ENCODE measurements at places on chromosomes 5 and 9.

GRCh38 chr5:175464942-175465233 is 13.5 kb upstream of the SFXN1 start:
- no peak for DNase-seq
- no peaks in the 10 kb centered on the region for H3K27me3 ChIP-seq
- H3K4me1 ChIP-seq = peaks cover 17% of the 10 kb centered on the region
- no peaks in the 10 kb centered on the region for H3K36me3 ChIP-seq
- no peak overlapping the region for H3K27ac ChIP-seq

GRCh38 chr5:74529101-74529500 is 111.4 kb downstream of the ENC1 start:
- H3K4me3 ChIP-seq = no peak overlapping the region
- no peaks in the 10 kb centered on the region for H3K4me1 ChIP-seq
- no peaks in the 10 kb centered on the region for H3K27me3 ChIP-seq
- H3K36me3 ChIP-seq = no peaks in the 10 kb centered on the region
- no peak overlapping the region for H3K27ac ChIP-seq

- no peak overlapping the region for H3K27ac ChIP-seq
- H3K36me3 ChIP-seq = peaks cover 2% of the 10 kb centered on the region
- no peaks in the 10 kb centered on the region for H3K4me1 ChIP-seq
- DNase-seq = no peak
- H3K4me3 ChIP-seq = no peak overlapping the region
These were observed 459.5 kb upstream of the KLF4 start for GRCh38 chr9:107949061-107949460.

GRCh38 chr5:169139480-169140050 is 161.4 kb downstream of the SLIT3 start:
- no peaks in the 10 kb centered on the region for H3K36me3 ChIP-seq
- no peaks in the 10 kb centered on the region for H3K27me3 ChIP-seq
- DNase-seq = no peak
- no peaks in the 10 kb centered on the region for H3K4me1 ChIP-seq

GRCh38 chr9:109416135-109416706 is 81.9 kb downstream of the PTPN3 start:
- no peaks in the 10 kb centered on the region for H3K36me3 ChIP-seq
- peaks cover 20% of the 10 kb centered on the region for H3K27me3 ChIP-seq
- no peak overlapping the region for H3K4me3 ChIP-seq

- H3K27me3 ChIP-seq = no peaks in the 10 kb centered on the region
- no peak for DNase-seq
- no peaks in the 10 kb centered on the region for H3K36me3 ChIP-seq
- H3K27ac ChIP-seq = no peak overlapping the region
- no peaks in the 10 kb centered on the region for H3K4me1 ChIP-seq
These were observed 79.6 kb downstream of the PAPPA start for GRCh38 chr9:116233160-116233530.

- peak overlapping the region; percentile 96 for H3K4me3 ChIP-seq
- H3K4me1 ChIP-seq = peaks cover 43% of the 10 kb centered on the region
- peak overlapping the region; percentile 88 for H3K27ac ChIP-seq
- H3K36me3 ChIP-seq = peaks cover 19% of the 10 kb centered on the region
These were observed 681 bp downstream of the FNIP1 start for GRCh38 chr5:131795879-131796792.

DNA sequence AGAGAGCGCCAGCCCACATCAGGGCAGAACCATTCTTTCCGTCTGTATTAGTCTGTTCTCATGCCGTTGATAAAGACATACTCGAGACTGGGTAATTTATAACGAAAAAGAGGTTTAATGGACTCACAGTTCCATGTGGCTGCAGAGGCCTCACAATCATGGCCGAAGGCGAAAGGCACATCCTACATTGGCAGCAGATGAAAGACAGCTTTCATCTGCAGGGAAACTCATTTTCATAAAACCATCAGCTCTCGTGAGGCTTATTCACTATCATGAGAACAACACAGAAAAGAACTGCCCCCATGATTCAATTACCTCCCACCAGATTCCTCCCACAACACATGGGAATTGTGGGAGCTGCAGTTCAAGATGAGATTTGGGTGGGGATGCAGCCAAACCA is 4.7 kb upstream of the FSD1L start:
- H3K4me3 ChIP-seq = no peak overlapping the region
- H3K27ac ChIP-seq = no peak overlapping the region
- DNase-seq = no peak
- no peaks in the 10 kb centered on the region for H3K36me3 ChIP-seq
- H3K27me3 ChIP-seq = no peaks in the 10 kb centered on the region

GRCh38 chr9:127635201-127635735 is 23.2 kb downstream of the STXBP1 start:
- no peak overlapping the region for H3K27ac ChIP-seq
- H3K4me3 ChIP-seq = no peak overlapping the region
- DNase-seq = no peak
- H3K4me1 ChIP-seq = peaks cover 12% of the 10 kb centered on the region
- H3K36me3 ChIP-seq = no peaks in the 10 kb centered on the region

- peaks cover 2% of the 10 kb centered on the region for H3K27me3 ChIP-seq
- H3K4me1 ChIP-seq = no peaks in the 10 kb centered on the region
- H3K4me3 ChIP-seq = no peak overlapping the region
- H3K36me3 ChIP-seq = no peaks in the 10 kb centered on the region
- no peak for DNase-seq
These were observed 2.8 kb downstream of the DCANP1 start for GRCh38 chr5:135444360-135444759.

DNA sequence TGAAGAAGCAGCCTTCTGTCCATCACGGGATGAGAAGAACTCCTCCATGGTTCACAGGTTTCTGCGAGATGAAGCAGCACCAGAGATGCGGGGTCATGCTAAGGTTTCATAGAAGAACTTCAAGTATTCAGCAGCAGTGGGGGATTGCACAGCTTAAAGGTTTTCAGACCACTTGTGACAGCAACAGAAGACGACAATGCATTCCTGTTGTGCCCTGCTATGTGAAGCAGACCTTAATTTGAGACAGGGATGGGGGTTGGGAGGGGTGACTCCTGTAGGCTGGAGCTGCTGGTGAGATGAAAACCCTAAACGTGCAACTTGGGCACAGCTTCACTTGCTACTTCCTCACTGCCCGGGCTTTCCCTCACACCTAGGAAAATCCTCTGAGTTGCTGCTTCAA is 256.0 kb downstream of the SLIT3 start:
- H3K4me3 ChIP-seq = no peak overlapping the region
- DNase-seq = no peak
- no peaks in the 10 kb centered on the region for H3K36me3 ChIP-seq
- no peak overlapping the region for H3K27ac ChIP-seq
- H3K4me1 ChIP-seq = no peaks in the 10 kb centered on the region

DNA sequence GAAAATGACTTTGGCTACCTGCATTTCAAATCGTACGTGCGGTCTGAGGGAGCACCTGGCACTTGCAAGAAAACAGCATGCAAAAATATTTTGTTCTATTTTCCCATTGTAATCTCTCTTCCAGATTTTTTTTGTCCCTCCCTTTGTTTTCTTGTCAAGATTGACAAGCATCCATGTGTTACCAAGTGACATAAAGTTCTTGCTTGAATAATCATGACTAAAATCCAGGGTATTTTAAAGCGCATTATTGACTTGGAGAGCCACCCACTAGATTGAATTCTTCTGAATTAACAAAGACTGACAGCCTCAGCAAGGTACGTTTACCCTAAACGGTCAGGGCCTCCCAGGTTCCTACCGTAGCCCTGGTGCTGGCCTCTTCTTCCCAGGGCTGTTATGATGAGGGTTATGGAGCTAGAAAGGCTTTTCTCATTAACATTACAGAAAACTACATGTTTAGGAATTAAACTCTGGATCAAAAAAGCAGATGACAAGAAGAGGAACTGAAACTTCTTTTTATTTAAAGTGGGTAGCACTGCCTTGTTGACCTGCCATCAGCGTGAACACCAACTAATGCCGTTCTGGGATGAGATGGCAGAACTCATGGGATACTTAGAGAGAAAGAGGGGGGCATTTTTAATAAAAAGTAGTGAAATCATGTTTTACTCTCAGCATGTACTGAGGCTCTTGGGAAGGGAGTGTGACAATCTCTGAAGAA is 297.0 kb downstream of the EFNA5 start:
- H3K4me1 ChIP-seq = no peaks in the 10 kb centered on the region
- no peak overlapping the region for H3K4me3 ChIP-seq
- H3K27ac ChIP-seq = no peak overlapping the region

DNA sequence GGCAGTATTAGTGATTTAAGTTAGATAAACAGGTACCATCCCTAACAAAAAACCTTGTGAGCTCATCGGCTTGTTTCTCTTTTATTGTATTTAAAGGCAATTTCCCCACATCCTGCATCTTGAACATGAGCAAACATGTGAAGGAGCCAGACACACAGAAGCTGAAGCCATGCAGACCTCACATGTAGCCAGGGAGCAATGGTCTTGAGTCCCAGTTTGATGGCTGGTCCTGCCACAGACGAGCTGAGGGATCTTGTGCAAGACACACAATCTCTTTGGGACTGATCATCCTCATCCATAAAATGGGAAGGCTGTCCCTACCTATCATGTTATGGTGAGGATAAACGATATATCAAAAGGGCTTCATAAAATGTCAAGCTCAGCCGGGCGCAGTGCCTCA is 29.6 kb upstream of the XPA start:
- no peak for DNase-seq
- H3K36me3 ChIP-seq = no peaks in the 10 kb centered on the region
- no peaks in the 10 kb centered on the region for H3K4me1 ChIP-seq
- no peak overlapping the region for H3K4me3 ChIP-seq

- H3K36me3 ChIP-seq = no peaks in the 10 kb centered on the region
- H3K27ac ChIP-seq = no peak within 1 kb of the TSS
- peaks cover 3% of the 10 kb centered on the region for H3K4me1 ChIP-seq
These were observed at the start of gene FRMD3 for GRCh38 chr9:83538172-83538889. Gene FRMD3 (minus strand): TSS chr9:83538401. CDS start chr9:83538231, 170 bp downstream.

DNA sequence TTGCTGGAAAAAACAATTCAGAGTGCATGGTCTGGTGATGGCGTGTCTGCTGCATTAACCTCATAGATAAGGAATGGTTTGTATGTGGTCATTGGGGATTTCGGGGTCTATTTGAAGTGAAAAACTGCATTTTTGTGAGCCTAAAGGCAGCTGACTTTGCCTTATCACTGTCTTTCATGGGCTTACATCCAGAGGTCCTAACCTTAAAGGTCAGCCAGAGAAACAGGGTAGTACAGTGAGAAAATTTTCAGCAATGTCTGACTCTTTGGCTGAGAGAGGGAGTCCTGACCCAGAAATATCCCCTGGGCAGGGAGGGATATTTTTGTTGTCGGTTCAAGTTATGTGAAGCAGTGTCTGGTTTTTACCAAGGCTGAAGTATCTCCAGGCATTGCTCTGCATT is 5.7 kb downstream of the PCSK5 start:
- H3K27ac ChIP-seq = no peak overlapping the region
- no peak overlapping the region for H3K4me3 ChIP-seq
- peaks cover 5% of the 10 kb centered on the region for H3K36me3 ChIP-seq
- DNase-seq = no peak
- peaks cover 38% of the 10 kb centered on the region for H3K4me1 ChIP-seq
- peaks cover 5% of the 10 kb centered on the region for H3K27me3 ChIP-seq

DNA sequence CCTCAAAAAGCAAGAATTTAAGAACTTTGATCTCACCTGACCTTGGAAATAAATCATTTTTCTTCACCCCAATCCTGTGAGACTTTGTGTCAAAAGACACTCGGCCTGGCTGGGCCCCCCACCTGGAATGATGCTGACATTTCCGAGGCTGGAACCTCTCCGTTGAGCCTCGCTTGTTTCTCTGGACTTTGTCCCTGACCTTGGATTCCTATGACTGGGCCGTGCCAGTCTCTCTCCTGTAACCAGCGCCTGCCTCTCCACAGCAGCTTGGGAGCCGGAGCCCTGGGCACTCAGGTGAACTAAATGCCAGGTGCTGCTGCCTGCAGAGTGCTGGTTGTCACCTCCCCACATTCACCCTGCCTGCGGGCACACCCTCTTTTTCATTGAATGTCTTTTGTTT is 62.7 kb downstream of the RETREG1 start:
- H3K4me3 ChIP-seq = no peak overlapping the region
- H3K36me3 ChIP-seq = peaks cover 5% of the 10 kb centered on the region
- no peak for DNase-seq
- peaks cover 26% of the 10 kb centered on the region for H3K4me1 ChIP-seq
